ENCODE measurements at places on chromosomes 5 and 9.

- DNase-seq: no peak
Measured at GRCh38 chr5:150593593-150593992, 46.9 kb upstream of the SYNPO start.

DNA sequence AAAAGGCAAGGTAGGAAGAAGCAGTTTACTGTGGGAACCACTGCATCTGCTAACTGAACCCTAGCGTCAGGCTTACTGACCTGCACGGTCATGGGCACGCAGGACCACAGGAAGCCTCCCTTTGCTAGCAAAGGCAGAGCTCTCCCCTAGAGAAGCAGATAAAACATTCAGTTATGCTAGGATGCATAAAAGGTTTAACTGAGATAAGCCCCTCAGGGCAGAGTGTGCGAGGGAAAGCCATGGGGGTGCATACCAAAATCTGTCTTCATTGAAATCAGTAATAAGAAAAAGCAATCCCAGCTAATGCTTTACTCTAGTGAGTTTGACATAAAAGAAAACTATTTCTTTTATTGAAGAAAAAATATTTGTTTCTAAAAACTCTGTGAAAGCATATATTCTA, 2403.7 kb upstream of the C9orf72 start:
- no peak for DNase-seq

DNA sequence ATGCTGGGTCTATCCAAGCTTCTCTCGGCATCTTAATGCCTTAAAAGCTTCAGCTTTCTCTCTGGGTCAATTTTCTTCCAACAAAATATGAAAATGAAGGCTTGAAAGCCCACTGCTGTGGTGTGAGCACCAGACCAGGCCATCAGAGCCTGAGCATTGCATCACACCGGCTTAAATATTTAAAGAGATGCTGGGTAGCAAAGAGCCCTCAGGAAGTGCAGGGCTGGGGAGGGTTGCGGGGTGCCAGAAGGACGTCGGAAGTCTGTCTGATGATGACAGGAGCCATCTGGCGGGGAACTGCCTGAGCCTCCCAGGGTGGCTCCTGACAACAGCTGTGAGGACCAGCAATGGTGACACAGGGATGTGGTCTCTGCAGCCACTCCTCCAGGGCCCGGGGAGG, 185.5 kb downstream of the OLFM1 start:
- no peak for DNase-seq

DNA sequence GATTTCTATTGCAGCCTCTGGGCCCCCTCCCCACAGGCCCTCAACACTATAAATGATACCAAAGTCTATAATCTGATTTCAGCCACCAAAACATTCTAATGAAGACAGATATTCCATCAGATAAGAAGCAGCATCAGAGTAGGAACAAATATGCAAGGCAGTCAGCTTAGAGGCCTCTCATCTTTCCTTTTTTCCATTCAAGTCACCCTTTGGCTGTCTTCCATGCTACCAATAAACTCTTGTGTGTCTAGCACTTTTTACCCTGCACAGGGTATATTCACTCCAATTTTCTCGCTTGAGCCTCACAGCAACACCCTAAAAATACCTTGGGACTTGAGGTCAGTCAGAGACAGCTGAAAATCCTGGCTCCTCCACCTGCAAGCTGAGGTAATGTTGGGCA, 193.7 kb downstream of the BRINP1 start:
- DNase-seq: no peak

GRCh38 chr5:67263656-67264408, 67.2 kb upstream of the CD180 start:
- DNase-seq: no peak

DNA sequence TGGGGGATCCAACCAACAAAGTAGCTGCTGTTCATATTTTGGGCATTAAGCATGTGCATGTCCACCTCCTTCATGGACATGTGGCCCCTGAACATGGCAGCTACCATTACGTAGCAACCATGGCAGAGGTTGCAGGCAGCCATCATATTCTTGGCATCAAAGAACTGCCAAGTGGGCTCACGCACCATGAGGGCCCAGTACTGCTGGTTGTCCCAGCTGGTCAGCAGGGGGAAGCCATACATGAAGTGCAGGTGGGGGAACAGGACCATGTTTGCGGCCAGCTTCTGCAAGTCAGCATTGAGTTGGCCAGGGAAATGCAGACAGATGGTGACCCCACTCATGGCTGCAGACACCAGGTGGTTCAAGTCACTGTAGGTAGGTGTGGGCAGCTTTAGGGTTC, 9.5 kb downstream of the MTAP start:
- no peak for DNase-seq

DNA sequence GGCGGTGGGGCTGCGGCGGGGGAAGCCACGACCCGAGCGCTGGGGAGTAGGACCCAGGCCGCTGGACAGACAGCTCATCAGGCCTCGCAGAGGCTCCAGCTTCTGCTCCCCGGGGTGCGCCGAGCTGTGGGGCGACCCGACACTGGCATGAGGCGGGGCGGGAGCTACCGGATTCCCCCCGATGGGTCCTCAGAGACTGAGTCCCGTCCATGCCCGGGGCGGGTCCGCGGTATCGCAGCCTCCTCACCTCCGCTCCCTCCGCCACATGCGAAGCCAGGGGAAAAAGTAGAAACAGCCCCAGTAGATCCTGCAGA, 2.6 kb upstream of the CCL27 start:
- DNase-seq: no peak

- no peak for DNase-seq
Measured at GRCh38 chr5:168318240-168318639, 26.8 kb downstream of the WWC1 start.

GRCh38 chr5:143016777-143017516, 246.8 kb downstream of the ARHGAP26 start:
- DNase-seq: peak; percentile 11

- DNase-seq: no peak
Measured at GRCh38 chr5:38670878-38671277, 114.4 kb upstream of the LIFR start.

DNA sequence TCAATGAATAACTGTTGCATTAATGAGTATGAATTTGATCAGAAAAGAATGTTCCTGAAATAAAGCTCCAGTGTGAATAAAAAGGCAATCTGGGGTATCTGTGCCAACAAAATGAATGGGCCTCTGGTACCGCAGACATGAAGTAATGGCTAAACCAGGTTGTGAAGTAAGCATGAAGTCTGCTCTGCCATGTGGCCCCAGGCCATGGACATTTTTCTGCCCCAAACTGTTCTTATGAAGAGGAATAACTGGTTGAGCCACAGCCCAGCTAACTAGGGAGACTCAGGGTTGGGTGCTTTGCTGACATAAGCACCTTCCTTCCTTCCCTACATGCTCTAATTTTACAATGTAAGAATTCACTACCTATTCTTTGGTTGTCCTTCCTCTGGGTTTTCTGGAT, 147.4 kb upstream of the LRRTM2 start:
- no peak for DNase-seq

DNA sequence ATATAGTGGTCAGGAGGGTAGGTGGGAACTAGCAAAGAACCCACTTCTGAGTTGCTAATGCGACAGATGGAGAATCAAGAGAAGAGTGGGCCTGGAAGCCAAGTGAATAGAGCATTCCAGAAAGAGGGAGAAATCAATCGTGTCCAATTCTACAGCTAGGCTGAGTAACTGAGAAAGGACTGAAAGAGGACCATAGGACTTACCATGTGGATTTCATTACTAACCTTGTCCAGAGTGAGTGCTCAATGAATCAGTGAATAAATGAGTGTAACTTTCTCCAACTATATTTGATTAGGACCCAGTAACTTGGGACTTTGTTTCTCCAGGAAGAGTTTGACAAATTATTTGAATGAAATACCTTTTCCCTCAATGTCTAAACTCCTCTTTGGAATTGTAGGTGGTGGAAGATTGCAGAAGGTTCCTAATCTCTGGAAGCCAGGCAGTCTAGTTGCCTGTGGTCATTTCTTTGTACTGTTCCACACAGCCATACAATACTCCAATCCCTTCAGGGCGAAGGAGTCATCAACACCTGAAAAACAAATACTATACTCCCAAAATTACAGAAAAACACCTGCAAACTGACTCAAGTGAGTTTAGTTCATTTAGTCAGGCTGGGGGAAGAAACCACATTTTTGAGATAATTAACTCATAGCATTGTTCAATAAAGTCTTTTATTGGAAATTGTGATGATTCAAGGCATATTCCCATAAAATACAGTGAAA, 2.6 kb upstream of the F2RL1 start:
- DNase-seq: no peak

GRCh38 chr5:148837383-148837782, 11.0 kb downstream of the ADRB2 start:
- DNase-seq: no peak

- no peak for DNase-seq
Measured at GRCh38 chr9:89917861-89918260, 313.0 kb downstream of the GADD45G start.

- no peak for DNase-seq
Measured at GRCh38 chr9:136515276-136515675, 30.6 kb downstream of the NOTCH1 start.

- DNase-seq: no peak
Measured at GRCh38 chr5:72499730-72500129, 7.5 kb downstream of the ZNF366 start.

DNA sequence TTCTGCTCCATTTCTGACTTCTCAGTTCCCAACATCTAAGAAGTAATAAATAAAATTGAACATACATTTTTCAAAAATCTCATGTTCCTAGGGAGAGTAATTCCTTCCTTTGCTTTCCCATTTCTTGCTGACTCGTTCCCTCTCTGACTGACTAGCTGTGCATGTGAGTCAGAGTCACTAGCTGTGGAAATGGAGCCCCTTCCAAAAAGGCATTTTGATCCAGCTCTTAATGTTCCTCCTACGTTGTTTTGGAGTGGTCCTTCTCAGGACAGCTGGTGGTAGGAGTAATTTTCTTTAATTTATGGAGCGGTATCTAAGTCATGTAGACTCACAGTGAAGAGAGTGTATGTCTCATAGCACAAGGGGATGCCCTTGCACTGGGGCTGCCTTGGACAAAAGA, 460.2 kb downstream of the GADD45G start:
- DNase-seq: no peak

DNA sequence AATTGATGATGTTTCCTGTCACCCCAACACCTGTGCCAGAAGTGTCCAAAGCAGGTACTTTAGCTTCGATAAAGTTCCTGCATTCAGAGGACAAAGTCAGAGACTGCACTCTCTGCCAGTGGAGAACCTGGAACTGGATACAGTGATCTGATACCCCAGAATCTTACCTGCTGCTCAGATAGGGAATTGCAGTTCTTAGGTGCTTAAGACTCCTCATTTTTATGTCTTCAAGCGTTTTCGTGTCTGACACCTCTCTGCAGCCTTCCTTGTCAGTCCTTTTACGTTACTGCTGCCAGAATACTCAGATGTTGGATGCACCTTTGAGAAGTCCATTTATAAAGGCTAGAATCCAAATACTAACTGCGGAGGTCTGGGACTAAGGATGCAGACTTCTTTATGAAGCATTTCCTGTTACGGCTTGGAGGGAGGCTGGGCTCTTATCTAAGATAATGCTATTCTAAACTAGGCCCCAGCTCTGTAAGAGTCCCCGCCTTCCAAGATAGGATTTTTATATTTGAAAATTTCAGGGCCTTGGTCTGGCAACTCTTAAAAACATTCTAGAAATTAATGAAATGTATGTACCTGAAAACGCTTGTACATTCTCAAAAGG, 1.9 kb downstream of the ISOC1 start:
- no peak for DNase-seq

DNA sequence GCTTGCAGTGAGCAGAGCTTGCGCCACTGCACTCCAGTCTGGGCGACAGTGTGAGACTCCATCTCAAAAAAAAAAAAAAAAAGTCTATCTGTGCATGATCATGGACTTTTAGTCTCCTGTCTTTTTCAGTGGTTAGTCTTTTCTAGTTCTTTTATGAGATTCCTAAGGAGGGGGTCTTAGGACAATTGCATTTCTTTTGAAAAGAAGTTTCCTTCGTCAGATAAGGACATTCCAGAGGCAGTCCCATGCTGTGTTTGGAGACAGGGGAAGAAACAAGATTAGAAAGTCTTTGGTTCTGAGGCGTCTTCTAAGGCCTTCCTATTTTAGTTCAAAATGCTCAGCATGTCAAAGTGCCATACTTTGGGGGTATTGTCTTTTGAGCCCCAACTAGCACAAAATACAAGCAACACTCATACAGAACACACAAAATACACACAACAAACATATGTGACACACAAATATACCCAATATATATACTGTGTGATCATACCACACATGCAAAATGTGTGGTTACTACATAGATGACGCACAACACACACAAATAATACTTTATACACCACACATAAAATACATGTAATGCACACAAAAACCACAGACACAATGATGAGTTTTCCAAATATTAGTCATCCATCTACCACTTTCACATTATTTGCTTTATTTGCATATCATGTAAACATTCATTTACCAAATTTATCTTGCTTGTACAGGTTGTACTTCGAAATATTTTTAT, 394.5 kb downstream of the SPATA31D1 start:
- no peak for DNase-seq

GRCh38 chr5:180128671-180129261, 57.2 kb upstream of the RNF130 start:
- DNase-seq: no peak

DNA sequence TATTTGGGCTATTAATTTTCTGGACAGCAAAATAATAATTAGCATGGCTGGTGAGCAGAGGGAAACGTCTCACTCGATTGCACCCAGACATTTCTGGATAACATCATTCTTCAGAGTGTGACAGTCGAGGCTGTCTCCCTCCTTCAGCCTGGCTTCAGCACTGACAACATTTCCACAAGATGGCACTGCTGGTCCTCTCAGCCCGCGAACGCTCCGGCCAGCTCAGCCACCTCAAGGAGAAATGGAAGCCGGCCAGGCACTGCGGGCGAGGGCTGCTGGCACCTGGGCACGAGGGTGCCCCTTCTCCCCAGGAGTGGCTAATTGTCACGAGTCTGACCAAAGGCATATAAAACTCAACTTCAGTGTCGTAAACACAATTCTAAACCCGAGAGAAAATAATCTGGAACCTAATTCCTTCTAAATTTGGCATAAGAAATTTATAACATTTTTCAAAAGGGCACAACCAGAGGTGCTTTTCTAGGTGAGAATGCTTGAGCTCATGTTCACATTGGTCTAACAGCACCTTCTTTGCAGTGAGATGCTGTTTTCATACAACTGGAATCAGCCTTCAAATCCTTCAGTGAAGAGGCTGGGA, 65.9 kb downstream of the DAP start:
- no peak for DNase-seq

- no peak for DNase-seq
Measured at GRCh38 chr9:122337556-122337929, 33.3 kb upstream of the PTGS1 start.

GRCh38 chr5:40986666-40987065, 77.4 kb downstream of the C7 start:
- DNase-seq: no peak

- no peak for DNase-seq
Measured at GRCh38 chr5:143354025-143354424, 49.5 kb downstream of the NR3C1 start.

GRCh38 chr5:5752844-5753243, 330.4 kb downstream of the ICE1 start:
- no peak for DNase-seq

- DNase-seq: no peak
Measured at GRCh38 chr5:156411-157072, 34.8 kb upstream of the LRRC14B start.

- no peak for DNase-seq
Measured at GRCh38 chr5:83441747-83442146, 29.8 kb upstream of the VCAN start.
